Astrocyte (in vitro differentiated cells and primary cell): ENCODE measurements at places on chromosomes 1 and 21. TPM values are rescaled to one million over a fixed set of nuclear protein-coding genes. Genes with fewer than 3 reads are reported as not detected.

GRCh38 chr1:203663294-203663693, 36.7 kb downstream of the ATP2B4 start:
- DNase-seq: peak; percentile 99

DNA sequence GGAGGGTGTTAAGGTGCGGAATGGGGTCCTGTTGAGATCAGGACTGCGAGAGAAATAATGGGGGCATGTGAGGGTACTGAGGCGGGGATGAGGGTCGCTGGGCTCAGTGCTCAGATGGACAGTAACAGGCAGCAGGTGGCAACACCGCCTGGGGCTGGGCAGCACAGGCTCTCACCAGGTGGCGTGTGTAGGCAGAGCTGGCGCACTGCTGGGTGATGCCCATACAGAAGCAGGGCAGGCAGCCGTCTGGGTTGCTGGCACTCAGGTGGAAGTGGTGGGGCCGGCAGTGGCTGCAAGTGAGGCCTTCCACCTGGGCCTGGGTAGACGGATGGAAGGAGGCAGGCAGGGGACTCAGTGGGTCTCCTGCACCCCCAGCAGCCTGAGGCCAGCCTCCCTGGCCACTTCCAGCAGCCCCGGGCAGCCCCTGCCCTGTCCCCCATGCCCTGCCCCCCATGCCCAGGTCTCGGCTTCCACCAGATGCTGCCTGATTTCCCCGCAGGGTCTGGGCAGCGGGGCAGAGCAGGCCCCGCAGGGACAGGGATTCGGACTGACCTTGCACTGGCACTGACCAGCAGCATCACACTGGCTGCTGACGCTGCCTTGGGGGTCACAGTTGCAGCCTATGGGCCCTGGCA, 60.5 kb downstream of the LDLRAD2 start:
- DNase-seq: no peak

DNA sequence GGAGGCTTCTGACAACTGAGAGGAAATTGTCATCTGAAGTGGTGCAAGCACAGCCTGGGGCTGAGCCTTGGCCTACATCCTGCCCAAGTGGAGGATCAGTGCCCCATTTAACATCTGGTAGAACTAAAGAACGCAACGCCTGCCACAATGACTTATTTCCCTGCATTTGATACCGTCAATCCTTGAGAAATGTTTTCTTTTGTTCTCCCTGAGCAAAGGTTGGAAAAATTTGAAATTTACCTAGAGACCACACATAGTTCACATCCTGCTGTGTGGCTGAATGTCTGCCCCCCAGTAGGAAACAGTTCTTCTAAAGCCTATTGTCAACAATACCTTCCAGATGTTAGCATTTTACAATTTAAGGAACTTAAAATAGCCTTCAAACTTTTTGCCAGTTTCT, 5.6 kb upstream of the RGS4 start:
- no peak for DNase-seq

DNA sequence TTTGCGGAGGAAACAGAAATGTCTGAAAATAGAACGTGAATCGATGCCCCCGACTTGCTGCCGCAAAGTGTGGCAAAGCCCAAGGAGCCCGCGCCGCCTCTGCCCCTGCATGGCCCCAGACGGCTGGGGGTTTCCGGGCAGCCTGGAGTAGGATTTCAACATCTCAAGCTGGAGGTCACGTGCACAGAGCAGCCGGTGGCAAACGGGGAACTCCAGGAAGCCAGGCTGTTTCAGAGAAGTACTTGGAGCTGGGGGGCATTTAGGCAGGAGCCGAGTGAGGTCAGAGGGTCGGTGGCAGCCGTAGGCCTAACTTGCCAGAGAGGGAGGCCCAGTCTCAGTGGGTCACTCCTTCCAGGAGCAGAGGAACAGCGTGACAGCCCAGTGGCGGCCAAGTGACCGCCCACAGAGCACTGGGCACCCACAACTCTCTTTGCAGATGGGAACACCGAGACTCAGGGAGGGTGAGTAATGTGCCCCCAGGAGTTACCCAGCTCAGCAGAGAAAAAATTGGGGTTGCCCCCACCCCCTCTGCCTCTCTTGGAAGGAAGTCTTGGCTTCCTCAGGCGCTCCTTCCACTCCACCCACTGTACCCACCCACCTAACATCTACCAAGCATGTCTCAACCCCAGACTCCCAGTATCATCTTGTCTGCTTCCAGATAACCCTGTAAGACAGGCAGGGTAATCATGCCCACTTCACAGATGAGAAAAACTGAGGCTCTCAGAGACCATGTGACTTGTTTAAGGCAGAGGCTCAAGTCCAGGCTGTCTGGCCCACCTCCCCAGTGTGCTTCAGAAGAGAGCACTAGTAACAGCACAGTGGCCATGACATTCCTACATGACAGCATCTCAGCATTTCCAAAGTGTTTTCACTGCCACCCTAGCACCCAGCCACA, 179.4 kb downstream of the HIVEP3 start:
- DNase-seq: no peak

DNA sequence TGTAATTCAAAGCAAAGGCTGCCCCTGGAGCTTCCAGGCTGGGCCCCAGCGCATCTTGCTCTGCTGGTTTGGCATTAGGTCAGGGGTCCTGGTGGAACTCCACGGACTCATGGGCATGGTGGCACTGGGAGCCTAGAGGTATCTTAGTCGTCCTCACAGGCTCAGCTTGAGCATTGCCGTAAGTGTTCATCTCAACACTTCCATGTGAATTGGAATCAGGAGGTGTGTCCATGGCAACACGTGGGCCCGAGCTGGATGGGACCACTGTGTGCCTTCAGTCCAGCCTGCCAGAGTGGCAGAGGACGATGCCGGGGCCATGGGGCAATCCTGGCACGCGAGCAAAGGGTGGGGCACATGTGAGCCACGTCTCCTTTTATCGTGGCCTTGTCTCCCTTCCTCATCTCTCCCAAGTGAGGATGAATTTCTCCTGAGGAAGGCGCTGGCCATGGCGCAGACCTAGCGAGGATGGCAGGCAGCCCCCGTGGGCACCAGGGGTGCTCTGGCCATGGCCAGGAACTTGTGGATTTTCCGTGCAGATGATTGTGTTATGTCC, 47.0 kb downstream of the AGPAT3 start:
- DNase-seq: no peak

DNA sequence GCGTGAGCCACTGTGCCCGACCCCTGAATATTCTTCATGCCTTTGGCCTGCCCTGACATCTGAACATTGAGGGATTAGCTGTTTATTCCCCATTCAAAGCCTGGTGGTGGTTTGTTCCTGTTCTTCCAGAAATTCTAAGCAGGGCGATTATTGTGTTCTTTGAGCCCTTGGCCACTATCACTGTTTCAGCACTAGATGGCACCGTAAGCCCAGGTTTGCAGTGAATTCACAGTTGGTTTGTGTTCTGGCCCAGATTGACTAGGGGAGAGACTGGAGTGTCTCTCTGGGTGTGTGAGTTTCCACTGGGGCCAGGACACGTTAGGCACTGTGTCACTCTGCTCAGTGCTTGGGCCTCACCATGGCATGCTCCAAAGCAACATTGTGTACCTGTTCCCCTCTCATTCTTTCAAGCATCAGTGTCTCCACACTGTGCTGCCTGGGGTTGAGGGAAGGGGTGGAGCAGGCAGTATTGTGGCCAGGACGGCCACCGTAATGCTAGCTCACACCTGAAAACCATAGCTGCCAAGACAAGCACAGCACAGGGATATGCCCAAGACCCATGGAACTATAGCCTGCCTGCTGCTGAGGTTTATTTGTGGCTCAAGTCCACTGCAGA, 52.7 kb downstream of the PKN2 start:
- DNase-seq: peak; percentile 15

GRCh38 chr1:243526180-243526579, 270.3 kb downstream of the SDCCAG8 start:
- no peak for DNase-seq

GRCh38 chr1:111275780-111276433, 14.7 kb upstream of the CHIA start:
- DNase-seq: no peak

DNA sequence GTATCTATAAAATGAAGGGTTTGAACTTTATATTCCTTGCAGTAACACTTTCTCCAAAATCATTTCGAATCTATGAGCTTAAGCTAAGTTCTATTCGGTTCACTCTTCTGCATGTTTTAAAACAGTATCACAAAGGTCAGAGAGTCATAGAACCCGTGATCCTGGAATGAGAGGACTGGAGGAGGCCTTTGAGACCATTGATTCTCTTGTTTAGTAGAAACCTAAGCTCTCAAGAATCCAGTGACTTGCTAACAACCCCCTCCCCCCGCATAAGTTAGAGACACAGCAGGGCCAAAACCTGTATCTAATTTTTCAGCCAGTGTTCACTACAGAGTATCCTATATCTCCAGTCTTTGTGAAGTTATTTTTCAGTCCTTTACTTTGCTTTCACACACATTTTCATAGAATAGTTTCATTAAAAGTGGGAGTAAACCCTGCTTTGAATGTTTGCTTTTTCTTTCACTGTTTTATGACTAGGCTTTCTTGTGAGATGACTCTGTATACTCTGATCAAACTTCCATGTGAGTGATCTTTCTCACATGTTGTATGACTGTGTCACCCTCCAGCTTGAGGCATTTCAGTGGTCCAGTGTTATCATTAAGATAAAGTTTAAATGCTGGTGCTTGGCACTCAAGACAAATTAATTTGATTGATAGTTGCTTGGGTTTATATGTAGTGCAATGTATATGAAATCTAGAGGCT, 275.4 kb upstream of the SGIP1 start:
- DNase-seq: no peak

DNA sequence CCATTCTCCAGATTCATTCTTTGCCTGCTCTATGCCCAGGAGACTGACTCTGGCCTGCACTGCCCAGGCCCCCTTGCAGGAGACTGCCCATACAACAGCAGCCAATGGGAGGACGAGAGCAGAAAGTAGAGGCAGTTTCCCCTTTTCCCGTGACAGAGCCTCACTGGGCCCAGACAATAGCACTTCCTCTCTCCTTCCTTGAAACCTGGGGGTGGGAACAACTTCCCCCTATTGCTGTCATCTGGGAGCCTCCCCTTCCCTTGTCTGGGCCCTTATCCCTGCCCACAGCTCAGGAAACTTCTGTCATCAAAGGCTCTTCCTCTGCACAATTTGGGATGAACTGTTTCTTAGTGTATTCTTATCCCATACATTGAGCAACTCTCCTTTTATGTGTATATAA, 60.8 kb upstream of the KCNJ15 start:
- no peak for DNase-seq

DNA sequence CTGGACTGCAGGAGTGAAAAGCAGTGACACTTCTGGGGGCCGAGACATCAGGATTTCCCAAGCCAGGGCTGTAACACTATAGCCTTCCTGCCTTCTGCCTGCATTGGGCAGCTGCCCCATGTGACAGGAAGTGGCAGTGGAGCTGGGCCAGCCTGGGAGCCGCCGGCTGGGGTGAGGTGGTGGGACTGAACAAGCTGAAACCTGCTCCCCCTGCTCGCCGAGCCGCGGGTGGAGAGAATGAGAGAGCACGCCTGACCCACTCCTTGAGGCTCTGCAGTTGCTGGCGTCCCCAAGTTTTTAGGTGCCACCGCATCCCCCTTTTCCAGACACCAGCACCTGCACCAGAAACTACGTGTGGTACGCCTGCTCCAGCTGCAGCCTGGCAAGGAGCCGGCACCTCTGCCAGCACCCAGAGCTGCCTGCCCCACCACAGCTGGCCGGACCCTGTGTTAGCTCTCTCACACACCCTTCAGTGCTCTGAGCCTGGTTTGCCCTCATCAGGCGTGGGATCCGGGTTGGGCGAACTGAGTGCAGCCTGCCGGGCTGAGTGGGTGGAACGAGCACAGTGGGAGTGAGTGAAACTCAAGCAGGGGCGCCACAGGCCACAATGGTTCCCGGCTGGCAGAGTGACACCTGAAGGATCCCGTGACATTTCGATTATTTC, 119.4 kb downstream of the AKT3 start:
- DNase-seq: no peak

DNA sequence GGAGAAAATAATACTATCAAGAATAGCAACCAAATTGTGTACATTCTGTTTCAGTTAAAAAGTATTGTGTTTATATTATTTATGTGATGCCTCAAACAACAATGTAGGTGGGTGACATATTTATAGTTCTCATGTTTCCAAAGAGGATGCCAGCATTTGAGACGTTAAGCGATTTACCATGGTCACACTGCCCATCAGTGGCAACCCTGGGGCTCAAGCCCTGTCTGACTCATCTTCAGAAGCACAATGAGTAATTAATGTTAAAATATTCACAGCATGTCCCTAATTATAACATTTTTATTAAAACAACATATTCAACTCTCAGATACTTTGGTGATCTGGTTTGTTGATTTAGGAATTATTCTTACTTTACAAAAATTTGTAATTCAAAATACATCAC, 409.4 kb downstream of the BRINP3 start:
- no peak for DNase-seq

DNA sequence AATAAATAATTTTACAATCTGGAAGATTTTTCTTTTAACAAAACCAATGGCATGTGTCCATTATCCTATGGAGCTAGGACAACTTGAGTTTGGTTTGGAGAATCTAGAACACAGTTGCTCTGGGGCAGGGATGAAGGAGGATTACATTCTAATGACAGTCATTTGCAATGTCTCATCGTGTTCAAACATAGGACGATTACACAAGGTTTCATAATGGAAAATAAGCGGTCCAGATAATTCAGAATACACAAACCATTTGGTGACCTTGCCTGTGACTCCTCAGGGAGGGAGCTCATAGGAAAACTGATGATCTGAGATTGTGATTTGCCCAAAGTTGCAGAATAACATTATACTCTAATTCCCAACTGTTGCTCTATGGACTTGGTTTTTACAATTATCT, 27.6 kb upstream of the RGL1 start:
- DNase-seq: no peak

DNA sequence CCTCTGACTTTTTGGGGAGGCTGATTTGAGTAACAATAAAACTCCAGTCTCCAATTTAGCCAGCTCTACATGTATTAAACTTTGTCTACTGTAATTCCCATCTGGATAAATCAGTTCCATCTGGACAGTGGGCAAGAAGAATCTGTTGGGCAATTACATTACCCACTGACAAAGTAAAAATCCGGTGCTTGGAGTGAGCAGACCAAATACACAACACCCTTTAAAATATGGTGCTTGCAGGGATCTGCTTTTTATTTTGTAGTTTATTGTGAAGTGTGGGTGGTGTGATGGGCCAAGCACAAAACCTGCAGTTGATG, 8.9 kb upstream of the CD55 start:
- no peak for DNase-seq

DNA sequence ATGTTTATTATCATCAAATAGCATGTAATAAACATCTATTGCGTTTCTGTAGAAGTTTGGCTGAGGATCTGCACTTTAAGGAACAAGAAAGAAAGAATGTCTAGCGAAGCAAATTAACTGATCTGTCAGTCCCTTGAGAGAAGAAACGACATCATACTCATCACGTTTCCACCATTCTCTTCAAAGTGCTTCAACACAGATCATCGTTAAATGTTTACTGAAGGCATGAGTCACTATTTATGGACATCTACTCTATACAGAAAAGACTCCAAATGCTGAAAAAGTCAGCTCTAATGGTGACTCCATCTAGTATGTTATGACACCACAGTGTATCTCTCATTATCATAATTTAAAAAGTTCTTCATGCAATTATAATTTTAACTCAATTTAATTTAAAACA, 369.1 kb downstream of the RGS7 start:
- no peak for DNase-seq

GRCh38 chr1:58964880-58965279, 181.0 kb upstream of the JUN start:
- no peak for DNase-seq

The SPRR1A gene
- not detected in 2 replicates for total RNA-seq

The S100A10 gene
- total RNA-seq: 1,137 and 1,257 TPM in 2 replicates

The LCE1C gene
- not detected in 2 replicates for total RNA-seq

The PBX1 gene
- total RNA-seq: 34.2 and 37.2 TPM in 2 replicates

The LEFTY2 gene
- total RNA-seq: 7.0 and 12.9 TPM in 2 replicates

The ARPC5 gene
- total RNA-seq: 171 and 180 TPM in 2 replicates

The CTSE gene
- not detected in 2 replicates for total RNA-seq

The PPT1 gene
- 33.1 and 37.0 TPM in 2 replicates for total RNA-seq

The DIPK1A gene
- total RNA-seq: 8.4 and 8.7 TPM in 2 replicates

The LRRN2 gene
- 4.9 and 5.9 TPM in 2 replicates for total RNA-seq
